ENCODE measurements at places on chromosomes 16 and 17.

GRCh38 chr17:29041571-29041970 lies 1.4 kb upstream of the PIPOX start:
- no peak for DNase-seq

DNA sequence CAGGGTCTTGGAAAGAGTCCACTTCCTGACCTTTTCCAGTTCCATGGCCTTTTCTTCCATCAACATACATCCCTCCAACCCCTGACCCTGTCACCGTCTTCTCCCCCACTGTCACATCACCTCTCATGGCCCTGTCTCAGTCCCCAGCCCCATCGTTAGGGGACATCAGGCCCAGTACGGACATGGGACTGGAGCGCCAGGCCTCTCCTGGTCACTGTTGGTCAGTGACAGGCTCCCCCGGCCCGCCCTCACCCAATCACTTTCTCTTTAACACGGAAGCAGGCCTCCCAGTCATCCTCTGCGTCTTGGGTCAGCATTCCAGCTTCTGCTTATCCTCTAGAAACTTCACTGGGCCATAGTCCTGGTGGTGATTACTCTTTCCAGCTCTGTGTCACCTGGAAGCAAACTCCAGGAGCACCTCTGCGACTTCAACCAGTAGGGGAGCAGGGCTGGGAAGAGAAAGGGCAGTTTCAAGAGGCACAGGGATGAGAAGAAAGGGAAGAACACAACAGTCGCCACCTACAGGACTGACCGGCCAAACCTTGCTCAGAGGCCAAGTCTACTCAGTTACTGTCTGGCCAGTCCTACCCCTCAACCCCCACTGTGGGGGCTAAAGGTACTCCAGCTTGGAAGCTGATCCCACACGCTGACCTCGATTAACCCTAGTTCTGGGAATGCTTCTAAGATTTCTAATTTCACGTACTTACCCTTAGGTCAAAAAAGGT lies 15.9 kb upstream of the ICAM2 start:
- DNase-seq: no peak

GRCh38 chr17:32157225-32157624 lies 14.9 kb downstream of the RHOT1 start:
- peak; percentile 89 for DNase-seq

DNA sequence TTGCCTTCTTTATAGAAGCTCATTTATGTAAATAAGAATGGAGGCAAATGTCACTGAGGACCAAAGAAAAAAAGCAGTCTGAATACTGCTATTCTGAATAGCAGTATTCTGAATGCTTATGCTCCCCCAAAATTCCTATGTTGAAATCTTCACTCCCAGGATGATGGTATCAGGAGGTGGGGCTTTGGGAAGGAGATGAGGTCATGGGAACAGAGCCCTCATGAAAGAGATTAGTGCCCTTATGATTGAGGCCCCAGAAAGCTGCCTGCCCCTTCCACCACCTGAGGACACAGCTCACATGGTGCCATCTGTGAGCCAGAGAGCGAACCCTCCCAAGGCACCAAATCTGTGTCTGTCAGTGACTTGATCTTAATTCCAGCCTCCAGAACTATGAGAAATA lies 28.8 kb downstream of the HEATR6 start:
- no peak for DNase-seq

- no peak for DNase-seq
These were observed 23.0 kb downstream of the CDH5 start for GRCh38 chr16:66389256-66390176.

DNA sequence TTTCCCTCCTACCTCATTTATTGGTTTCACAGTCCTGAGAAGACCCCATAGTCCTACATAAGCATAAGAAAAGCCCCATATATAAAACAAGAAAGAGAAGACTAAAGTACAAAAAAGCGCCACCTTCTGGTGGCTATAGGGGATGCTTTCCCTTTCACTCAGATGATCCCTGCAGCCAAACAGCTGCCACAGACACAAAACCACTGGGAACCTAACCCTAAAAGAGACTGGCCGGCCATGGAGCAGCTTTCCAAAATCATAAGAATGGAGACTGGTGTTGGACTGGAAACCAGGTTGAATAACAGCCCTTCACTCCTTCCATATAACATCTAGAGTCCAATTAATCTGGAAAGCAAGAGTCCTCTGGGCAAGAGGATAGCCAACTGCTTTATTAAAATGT lies 11.4 kb downstream of the DYNC1LI2 start:
- DNase-seq: peak; percentile 68

DNA sequence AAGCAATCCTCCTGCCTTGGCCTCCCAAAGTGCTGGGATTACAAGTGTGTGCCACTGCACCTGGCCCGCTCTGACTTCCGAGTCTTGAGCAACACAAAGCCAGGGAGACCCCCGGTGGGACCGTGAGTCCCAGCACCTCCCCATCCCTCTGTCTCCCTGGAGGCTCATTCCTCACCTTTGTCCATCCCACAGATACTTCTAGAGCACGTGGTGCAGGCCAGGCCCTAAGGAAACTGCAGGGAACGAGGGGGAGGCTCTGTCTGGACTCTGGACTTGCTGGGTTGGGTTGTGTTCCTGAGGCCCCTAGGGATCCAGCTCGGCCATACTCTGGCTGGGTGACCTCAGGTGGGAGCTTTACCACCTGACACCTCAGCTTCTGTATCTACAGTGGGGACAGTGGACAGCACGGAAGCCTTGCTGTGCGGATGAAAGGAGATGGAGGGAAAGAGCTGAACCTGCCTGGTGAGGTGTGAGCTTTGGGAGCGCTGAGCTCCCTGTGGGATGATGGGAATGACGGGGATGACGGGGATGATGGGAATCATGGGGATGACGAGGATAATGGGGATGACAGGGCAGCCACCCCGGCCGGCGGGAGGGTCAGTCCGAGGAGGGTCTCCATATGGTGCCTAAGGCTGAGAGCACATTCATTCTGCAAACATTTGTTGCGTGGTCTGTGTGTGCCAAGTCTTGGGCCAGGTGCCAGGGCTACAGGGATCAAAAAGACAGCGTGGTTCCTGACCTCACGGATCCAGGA lies 26.6 kb downstream of the C16orf74 start:
- DNase-seq: no peak

GRCh38 chr17:2059547-2060384 lies 4.9 kb downstream of the HIC1 start:
- peak; percentile 38 for DNase-seq

DNA sequence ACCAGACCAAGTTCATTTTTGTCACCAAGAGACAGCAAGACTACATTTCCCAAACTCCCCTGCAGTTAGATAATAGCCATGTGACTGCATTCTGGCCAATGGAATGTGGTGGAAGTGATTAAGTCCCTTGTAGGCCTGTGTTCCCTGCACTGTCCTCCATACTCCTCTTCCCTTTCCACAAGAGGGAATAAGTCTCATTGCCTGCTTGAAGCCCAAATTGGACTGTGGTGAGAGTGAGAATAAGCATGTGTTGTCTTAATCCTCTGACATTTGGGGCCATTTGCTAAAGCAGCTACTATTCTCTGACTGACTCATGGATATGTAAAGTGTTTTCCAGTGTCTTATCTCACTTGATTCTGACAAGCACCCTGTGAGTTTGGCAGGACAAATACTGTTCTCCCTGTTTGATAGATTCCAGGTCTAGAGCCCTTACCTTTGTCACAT lies 20.7 kb downstream of the PIK3R6 start:
- DNase-seq: peak; percentile 64

GRCh38 chr17:9907883-9908648 lies 3.0 kb upstream of the RCVRN start:
- peak; percentile 30 for DNase-seq

DNA sequence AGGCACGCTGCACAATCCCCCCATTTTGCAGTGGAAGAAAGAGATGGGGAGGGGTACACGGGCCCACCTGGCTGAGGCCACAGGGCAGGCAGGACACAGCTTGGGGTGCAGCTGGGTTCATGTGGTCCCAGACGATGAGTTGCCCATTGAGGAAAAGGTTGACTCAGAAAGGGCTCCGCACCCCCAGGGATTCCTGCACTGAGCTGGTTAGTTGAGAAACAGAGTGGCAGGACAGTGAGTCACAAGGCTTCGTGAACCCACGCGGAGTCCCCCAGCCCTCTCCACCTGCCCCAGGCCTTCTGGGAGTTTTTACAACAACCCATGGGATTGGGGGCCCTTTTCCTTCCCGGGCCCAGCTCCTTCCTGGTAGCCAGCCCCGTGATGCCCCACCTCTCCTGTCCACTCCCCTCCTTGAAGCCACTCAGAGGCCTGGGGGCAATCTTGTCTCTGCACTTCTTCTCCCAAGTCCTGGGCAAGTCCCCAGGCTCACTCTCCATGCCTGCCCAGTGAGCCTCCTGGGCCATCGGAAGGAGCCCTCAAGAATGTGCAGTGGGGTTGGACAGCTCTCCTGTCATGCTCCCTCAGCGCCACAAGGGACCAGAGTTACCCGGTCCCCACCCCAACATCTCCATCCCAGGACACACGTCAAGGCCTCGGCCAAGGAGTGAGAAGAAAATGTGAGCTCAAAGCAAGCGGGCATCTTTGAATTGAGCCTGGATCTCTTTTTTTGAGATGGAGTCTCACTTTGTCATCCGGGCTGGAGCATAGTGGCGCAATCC lies 251.2 kb downstream of the PARN start:
- peak; percentile 42 for DNase-seq

- DNase-seq: no peak
These were observed 25.4 kb downstream of the UBE2G1 start for GRCh38 chr17:4340914-4341615.

- no peak for DNase-seq
These were observed 1.5 kb downstream of the N4BP1 start for GRCh38 chr16:48608452-48608851.

DNA sequence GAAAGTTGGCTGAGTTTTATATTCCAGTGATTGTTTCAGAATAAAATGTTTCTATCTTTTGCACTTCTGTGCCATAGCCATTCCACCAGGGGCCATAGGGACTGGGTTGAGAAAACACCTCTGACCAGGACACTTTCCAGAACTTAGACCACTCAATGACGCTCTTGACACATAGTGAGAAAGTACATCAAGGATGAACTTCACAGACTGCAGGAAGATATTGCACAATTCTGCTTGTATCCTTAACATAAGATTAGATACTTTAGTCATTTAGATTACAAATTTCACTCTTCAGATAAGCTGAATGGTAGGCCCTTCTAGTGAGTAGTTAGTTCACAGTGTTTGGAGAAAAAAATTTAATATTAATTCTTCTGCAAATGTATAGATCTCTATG lies 13.0 kb upstream of the MPHOSPH6 start:
- no peak for DNase-seq

DNA sequence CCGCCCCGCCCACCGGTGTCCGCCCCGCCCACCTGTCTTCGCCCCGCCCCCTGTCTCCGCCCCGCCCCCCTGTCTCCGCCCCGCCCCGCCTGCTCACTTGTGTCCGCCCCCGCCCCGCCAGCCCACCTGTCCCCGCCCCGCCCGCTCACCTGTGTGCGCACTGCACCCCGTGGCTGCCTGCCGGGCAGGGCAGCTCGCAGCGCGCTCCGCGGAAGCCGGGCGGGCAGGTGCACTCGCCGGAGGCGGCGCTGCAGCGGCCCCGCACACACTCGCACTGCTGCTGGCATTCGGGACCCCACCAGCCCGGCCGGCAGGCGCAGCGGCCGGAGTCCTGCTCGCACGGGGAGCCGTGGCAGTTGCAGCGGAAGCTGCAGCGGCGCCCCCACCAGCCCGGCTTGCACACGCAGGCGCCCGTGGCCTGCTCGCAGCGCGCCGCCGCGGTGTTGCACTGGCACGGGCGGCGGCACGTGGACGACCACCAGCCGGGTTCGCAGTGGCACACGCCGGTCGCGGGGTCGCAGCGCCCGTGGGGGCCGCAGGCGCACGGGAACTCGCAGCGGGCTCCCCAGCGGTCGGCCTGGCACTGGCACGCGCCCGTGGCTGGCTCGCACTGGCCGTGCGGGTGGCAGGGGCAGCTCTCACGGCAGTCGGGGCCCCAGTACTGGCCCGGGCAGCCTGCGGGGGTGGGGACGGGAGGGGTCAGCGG lies 2.1 kb downstream of the SCARF1 start:
- no peak for DNase-seq

DNA sequence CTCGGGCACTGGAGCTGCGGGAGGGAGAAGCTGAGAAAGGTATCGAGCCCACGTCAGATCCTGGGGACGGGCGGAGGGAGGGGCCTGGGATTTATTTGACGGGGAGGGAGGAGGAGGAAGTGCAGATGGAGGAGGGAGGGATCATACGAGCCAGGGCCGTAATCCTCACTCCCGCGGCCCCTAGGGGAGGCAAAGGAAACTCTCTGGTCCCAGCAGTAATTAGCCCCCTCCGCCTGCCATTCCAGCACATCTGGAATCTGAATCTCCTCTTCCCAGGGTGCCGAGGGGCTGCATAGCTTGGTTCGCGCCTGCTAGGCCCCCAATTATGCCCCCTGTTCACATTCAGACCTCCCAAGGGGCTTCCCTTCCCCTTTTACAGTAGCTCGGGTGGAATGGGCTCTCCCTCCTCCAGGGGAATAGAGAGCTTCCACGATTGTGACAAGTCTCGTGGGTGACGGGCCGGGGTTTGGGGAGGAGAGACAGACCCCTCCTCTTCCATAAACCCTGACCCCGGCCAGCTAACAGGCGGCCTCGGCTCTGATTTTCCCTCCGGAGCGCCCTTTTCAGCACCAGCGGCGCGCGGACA lies at the start of gene SEZ6L2:
TSS of gene SEZ6L2 (minus strand) at position 35 of the 586 bp plus-strand sequence. CDS start 531 bp downstream, outside the sequence.
- peak; percentile 97 for DNase-seq

- DNase-seq: peak; percentile 47
These were observed 2.5 kb downstream of the SSH2 start for GRCh38 chr17:29927546-29927945.

GRCh38 chr16:69453936-69454335 lies 29.5 kb downstream of the CYB5B start:
- no peak for DNase-seq

- peak; percentile 85 for DNase-seq
These were observed 5.3 kb upstream of the HIC1 start for GRCh38 chr17:2049333-2050299.

GRCh38 chr17:15257258-15257788 lies 7.8 kb downstream of the PMP22 start:
- peak; percentile 70 for DNase-seq

- DNase-seq: no peak
These were observed 3.3 kb upstream of the GAA start for GRCh38 chr17:80097844-80098691.

DNA sequence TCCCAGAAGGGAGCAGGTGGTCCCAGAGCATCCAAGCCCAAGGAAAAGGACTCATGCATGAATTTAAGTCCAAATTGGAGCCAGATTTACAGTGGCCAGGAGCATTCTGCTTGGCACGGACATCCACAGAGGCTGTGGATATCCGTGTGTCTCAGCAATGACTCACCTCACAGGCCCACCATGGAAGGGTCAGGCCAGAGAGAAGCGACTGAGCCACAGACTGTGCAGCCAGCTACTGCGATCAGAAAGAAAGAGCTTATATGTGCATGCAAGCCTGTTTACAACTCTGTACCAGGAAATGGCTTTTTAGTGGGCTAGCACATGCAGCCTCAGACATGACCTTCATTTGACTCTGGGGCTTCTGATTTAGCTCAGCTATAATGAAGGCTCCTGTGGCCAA lies 231.0 kb downstream of the C16orf95 start:
- peak; percentile 63 for DNase-seq

- no peak for DNase-seq
These were observed 128.1 kb upstream of the IRX3 start for GRCh38 chr16:54414671-54415070.

GRCh38 chr17:47099451-47099986 lies 89.6 kb downstream of the CDC27 start:
- no peak for DNase-seq

Data from choroid plexus epithelial cell (primary cell).